ENCODE measurements at places on chromosomes 1 and 21. TPM values are rescaled to one million over a fixed set of nuclear protein-coding genes. Genes with fewer than 3 reads are reported as not detected.

GRCh38 chr1:5492846-5493245 lies 499.4 kb downstream of the NPHP4 start:
- no peak for DNase-seq

The CHI3L2 gene
- 1.3 TPM for total RNA-seq

GRCh38 chr1:100217834-100218233 lies 31.8 kb downstream of the DBT start:
- no peak for DNase-seq

GRCh38 chr1:66853379-66853778 lies 52.3 kb upstream of the INSL5 start:
- DNase-seq: no peak

- DNase-seq: no peak
These were observed 216.4 kb downstream of the SLC44A5 start for GRCh38 chr1:75394386-75395139.

GRCh38 chr1:244893836-244894235 lies 29.5 kb upstream of the HNRNPU start:
- DNase-seq: no peak

The DMRTA2 gene
- total RNA-seq: not detected
